Dermis blood vessel endothelial cell (primary cell): ENCODE measurements at places on chromosomes 3 and 15.

GRCh38 chr3:65005486-65005885, 317.7 kb upstream of the ADAMTS9 start:
- DNase-seq, result no peak

DNA sequence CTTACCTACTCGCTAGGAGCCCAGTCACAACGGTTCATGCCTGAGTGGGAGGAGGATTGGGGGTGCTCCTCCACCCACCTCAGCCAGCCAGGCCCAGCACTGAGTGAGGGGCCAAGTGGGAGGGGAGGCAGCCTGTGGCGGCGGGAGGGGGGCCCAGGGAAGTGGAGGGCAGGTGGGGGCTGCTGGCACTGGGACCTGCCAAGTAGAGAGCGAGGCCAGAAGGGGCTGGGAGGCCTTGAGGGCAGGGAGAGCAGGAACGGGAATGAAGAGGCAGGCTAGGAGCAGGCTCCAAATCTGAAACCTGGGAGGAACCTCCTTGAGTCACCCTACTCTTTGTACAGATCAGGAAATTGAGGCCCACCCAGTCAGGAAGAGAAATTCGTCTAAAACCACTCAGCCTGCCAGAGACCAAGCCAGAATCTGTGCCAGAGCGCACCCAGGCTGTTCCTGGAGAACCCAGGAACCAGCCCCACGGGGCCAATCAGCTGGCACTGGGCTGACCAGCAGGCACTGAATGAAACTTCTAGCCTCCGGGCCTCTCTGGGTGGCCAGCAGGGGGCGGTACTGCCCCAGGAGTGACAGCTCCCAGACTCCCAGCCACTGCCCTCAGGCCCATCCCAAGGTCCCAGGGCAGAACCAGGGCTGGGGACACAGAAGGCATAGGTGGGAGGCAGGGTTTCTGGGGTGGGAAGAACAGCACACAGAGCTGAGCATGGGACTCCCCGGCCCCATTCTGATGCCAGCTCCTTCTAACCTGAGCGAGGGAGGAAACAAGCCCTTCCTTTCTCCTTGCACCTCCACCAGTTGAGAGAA, 14.8 kb upstream of the CYP11A1 start:
- DNase-seq, result peak; percentile 87

GRCh38 chr3:1275495-1275894, 182.7 kb downstream of the CNTN6 start:
- DNase-seq, result no peak

DNA sequence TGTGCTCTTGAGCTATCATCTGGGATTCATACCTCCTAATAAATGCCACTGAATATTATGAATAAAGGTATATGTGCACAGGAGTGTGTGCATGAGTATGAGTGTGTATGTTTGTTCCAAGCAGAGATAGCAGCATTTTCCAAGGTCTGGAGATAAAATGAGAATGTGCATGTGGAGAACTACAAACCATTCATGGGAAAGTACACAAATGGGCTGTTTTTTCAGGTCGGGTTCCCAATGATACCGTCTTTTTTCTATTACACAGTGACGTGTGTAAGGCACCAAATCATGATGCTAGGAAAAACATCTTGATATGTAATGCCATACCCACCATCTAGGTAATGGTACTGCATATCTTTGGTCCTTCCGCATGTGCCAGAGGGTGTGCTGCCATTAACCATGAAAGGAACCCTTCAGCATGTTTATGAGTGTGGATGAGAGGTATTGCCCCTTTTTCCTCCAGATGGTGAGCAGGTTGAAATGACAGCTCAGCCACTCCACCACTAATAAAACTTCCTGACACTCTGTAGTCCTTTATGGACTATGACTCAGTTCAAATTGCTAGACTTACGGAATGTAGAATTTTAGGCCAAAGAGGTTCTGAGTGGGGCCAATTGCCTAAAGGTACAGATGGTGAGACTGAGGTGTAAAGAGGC, 36.4 kb upstream of the COPB2 start:
- no peak for DNase-seq

- peak; percentile 43 for DNase-seq
These were observed 28.6 kb downstream of the PLD1 start for GRCh38 chr3:171781711-171782127.

DNA sequence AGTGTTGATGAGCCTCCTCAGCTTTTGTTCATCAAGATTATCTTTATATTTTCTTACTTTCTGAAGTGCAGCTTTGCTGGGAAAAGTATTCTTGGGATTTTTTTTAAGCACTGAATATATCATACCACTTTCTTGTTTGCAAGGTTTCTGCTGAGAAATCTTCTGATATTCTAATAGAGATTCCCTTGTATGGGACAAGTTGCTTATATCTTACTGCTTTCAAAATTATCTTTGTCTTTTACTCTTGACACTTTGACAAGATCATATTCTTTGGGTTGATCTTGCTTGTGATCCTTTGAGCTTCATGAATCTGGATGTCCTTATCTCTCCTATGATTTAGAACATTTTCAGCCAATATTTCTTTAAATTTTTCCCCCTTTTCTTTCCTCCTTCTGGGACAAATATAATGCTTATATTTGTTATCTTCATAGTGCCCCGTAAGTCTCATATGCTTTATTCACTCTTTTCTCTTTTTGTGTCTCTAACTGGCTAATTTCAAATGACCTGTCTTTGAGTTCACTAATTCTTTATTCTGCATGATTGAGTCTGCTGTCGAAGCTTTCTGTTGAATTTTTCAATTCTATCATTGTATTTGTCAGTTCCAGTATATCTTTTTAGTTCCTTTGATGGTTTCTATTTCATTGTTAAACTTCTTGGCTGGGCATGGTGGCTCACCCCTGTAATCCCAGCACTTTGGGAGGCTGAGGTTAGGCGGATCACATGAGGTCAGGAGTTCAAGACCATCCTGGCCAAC, 211.4 kb upstream of the MANF start:
- no peak for DNase-seq

- DNase-seq, result peak; percentile 23
These were observed 383.0 kb downstream of the TBL1XR1 start for GRCh38 chr3:176814285-176814684.

- no peak for DNase-seq
These were observed 149.3 kb downstream of the PEX5L start for GRCh38 chr3:179887295-179887943.

DNA sequence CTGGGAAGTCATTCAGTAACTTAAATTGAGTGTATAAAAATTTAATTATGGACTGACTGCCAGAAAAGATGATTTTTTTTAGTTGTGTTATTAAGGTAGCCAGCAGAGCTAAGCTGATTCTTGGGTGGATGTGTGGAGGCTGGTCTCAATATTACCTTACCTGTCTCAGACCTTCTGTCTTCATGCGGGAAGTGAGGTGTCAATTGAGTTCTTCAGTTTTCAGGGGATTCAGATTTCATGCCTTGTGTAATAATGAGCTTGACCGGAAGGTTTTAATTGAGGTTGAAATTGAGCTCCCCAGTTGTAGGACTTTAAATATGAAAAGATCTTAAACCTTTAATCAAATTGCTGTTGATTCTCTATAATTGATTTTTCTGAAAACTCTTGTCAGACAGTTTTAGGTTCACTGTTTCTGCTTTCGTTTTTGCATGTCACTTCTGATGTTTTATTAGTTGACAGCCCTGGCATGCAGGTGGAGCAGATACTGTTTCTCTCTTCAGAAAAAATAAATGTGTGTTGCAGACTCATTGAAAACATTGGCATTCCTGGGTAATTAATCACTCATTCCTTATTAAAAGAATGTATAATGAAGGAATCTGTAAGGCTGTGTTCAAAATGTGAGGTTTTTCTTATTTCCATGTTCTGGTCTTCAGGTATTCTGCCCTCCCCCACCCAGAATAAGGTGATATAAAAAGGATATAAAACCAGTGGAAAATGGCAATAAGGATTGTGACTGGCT, 54.5 kb downstream of the PSMD6 start:
- DNase-seq, result no peak

DNA sequence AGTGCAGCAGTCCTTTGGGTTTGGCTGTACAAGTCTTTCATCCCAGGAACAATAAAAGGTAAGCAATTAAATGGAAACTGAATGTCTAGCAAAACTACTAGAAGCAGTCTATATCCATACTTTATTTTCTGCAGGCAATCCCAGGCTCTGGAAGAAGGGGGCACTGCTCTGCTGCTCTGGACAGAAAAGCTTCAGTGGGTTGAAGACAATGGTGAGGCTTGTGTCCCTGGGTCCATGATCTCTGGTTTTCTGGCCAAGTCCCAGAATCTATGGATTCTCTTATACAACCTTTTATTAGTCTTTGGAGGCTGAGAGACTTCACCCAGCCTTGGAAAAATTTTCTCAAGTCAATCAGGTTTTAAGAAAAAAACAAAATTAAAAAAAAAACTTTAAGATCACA, 35.6 kb downstream of the SCAP start:
- peak; percentile 53 for DNase-seq

GRCh38 chr3:51568036-51568435, 29.5 kb downstream of the RAD54L2 start:
- no peak for DNase-seq

GRCh38 chr15:77001966-77002365, 7.0 kb downstream of the PSTPIP1 start:
- no peak for DNase-seq

DNA sequence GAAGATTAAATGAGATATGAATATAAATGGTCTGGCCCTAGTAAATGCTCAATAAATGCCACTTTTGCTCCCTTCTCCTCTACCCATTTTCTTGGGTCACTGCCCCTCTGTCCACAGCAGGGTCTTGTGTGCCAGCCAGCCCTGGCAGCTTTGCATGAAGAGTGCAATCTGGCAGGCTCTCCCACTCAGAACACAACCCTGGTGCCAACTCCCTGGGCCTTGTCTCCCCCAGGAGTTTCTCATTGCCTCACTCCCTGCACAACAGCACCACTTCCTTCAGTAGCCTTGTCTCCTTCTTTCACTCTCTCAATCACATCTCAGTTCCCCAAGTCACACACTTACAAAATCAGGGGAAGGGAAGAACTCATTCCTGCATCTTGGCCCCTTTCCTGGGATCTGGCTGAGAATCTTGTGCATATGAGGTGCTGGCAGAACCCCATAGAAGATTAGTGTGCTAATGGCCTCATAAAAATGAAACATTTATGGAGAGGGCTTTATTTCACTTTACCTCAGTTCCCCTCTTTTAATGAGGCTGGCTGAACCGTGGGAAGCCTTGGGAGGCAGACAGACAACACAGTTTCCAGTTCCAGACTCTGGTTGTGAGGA, 445.9 kb upstream of the PROK2 start:
- no peak for DNase-seq

DNA sequence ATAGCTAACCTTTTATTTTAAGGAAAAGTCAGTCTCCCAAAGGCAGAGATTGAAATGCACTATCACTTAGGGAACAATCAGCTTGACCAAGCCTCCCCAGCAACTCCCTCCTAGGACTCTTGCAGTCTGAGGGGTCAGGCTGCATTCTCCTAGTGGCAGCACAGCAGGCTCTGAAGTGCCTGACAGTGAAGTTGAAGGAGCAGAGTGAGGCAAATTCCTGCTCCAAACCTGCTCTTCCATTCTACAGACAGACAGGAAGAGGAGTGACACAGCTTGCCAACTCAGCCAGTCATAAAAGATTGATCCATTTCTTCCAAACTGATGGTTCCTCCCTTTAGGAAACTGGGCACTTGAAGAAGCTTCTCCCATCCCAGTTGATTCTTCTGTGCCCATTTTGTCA, 43.9 kb upstream of the SMAD3 start:
- DNase-seq, result peak; percentile 31

DNA sequence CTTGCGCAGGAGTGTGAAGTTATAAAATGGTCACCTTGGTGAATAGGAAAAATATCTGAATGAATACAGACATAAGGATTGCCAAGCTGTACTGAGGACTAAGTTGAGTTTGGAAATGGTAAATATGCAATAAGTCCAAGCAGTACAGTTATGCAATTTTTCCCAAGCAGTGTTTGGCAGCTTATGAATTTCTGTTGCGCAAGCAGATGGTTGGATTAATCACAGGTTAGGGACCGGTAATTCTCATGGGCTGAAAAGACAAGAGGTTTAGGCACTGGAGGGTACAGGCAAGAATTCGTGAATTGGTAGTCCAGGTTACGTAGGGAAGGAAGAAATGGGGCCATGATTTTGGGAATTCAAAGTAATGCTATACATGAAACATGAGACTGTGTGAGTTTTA, 210.3 kb downstream of the RAP2B start:
- no peak for DNase-seq

- DNase-seq, result no peak
These were observed 267.0 kb downstream of the CHL1 start for GRCh38 chr3:463252-464192.

DNA sequence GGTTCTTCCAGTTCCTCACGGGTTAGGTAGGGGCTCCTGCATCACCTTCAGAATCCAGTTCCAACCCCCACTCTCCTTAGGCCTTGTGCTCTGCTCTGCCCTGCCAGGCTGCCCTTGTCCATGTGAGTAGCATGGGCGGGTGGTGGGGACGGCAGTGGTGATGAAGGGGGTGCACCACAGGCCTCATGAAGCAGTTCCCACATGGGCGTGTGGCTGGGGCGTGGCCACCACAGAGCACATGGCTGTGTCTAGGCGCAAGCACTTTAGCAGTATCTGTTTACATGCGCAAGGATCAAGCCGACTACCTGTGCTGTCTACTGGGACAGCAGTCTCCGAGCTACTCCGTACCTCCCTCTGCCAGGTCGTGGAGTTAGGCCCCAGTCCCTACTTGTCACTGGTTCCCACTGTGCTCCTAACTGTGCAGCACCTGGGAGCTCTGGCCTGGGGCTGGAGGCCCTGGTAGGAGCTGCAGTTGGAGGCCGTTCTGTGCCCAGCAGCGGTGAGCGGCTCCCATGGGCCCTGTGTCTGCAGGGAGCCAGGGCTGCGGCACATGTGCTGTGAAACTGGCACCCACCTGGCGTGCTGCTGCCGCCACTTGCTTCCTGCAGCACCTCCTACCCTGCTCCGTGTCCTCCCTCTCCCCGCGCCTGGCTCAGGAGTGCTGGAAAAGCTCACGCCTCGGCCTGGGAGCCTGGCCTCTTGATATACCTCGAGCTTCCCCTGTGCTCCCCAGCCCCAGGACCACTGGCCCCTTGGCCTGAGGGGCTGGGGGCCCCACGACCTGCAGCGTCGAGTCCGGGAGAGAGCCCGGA, 53.5 kb downstream of the PLXNA1 start:
- DNase-seq, result no peak

DNA sequence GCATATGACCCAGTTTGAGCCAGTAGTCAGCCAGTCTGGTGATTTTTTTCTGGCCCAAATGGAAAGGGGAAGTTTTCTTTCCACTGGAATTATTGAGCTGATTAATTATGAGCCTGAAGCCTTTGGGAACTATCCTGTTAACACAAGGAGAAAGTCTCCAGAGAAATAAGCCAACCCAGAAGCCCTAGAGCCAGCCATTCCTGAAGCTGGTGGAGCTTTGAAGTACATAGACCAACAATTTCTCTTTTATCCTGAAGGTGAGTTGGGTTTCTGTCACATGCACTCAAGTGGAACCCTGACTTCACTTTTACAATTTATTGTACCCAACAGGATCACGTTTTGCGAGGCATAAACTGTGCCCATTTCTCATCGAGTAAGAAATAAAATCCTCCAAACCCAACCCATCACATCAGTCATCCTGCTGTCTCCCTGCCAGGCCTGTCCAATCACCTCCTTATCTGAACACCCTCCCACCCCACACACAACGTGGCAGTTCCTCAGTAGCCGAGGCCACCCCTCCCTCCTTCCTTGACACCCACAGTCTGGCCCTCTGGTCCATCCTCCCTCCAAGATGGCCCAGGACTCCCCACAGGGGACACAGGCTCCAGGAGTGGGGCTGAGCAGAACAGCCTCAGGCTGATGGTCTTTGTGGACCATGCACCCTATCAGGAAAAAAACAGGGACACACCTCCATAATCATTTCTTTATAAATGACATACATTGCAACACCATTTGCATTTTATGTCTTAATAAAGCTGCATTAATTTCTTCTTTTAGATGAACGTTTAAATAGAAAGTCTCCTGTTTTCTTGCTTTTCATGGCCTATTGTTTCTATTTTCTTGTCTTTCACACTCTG, 55.7 kb upstream of the GATA2 start:
- DNase-seq, result peak; percentile 80
